ENCODE measurements at places on chromosomes 7 and 10.

GRCh38 chr7:106064771-106065574 lies 47.1 kb downstream of the SYPL1 start:
- DNase-seq = no peak

- DNase-seq = no peak
Observed at GRCh38 chr7:148819697-148820360, 64.3 kb downstream of the EZH2 start.

DNA sequence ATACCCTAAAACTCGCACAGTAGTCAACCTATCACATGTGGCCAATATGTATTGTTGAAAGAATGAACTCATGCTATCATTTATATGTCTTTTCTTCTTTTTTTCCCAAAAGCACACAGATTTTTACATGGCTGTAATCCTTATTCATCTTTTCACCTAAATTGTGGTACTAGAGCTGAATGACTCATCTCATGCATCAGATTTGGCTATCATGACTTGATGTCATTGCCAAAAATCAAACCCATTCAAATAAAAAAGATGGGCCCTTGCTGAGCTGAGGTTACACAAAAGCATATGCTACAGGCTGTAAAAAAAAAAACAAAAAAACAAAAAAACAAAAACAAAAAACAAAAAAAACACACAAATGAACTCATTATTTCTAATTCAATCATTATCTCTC lies 3.3 kb upstream of the LMOD2 start:
- DNase-seq = no peak

DNA sequence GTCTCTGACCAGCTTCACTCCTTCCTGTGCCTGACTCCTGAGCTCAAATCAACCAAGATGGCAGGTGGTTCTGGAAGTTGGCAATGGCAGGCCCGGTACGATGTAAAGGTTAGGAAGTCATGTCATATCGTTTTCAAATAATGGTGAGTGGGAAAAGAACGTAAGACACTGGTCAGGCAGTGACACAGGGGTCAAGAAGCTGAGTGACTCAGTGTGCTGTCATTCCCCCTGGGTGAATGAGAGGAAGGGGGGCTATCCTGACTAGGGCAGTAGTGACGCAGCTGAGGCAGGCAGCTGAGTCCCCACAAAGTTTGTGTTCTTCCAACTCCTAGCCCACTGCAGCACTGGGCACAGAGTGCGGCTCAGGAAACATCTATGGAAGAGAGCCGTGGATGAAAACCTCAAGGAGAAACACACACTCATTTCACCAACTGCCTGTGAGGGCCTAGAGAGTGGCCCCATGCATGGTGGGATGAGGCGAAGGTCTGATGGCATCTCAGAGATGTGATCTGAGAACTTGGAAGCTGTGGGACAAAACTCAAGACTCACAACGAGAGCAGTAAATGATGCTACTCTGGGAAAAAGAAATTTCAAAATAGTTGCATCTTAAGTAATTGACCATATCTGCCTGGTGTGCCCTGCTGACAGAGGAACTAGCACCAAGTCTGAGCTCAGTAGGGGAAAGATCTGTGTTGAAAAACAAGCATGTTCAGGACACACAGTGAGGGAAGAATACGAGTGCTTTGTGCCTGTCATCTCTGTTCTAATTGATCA lies 23.2 kb downstream of the CREB3L2 start:
- no peak for DNase-seq

- no peak for DNase-seq
Observed at GRCh38 chr10:43958964-43959363, 310.3 kb upstream of the ZNF32 start.

GRCh38 chr7:37251222-37251621 lies 197.4 kb downstream of the ELMO1 start:
- no peak for DNase-seq

- no peak for DNase-seq
Observed at GRCh38 chr7:117111535-117111934, 158.2 kb downstream of the ST7 start.

GRCh38 chr10:103852856-103853255 lies 2.5 kb downstream of the SH3PXD2A start:
- DNase-seq = no peak

GRCh38 chr10:117545141-117546019 lies 2.8 kb downstream of the EMX2 start:
- DNase-seq = no peak

- DNase-seq = no peak
Observed at GRCh38 chr10:113093188-113094113, 143.4 kb downstream of the TCF7L2 start.

DNA sequence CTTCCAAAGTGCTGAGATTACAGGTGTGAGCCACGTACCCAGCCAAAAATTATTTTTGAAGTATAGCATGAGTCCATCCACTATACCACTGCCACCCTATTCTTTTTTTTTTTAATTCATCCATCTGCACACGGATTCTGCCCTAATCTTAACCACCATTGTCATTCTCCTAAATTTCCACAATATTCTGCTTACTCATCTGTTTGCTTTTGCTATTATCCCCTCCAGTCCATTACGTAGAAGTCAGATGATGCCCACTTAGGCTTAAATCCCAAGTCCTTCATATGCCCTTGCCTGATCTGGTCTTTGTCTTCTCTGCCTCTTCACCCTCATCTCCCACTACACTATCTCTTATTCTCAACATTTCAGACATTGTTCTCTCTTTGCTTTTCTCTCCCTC lies 86.7 kb downstream of the MMRN2 start:
- DNase-seq = no peak

- no peak for DNase-seq
Observed at GRCh38 chr10:86950349-86950748, 7.1 kb downstream of the MMRN2 start.

DNA sequence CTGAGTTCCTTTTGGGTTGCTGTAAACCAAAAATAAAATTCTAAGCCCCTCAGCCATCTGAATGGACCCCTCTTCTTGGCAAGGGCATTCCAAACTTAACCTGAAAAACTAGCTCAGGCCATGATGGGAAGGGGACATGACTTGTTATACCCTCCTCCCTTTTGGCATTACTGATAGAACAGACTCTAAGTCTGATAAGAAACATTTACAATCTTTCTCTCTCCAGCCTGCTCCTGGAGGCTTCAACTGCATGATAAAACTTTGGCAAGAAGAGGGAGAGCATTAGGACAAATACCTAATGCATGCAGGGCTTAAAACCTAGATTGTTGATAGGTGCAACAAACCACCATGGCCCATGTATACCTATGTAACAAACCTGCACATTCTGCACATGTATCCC lies 40.9 kb upstream of the ATOH7 start:
- no peak for DNase-seq

- DNase-seq = no peak
Observed at GRCh38 chr7:36487756-36488336, 98.2 kb downstream of the ANLN start.

GRCh38 chr7:115135769-115136410 lies 214.0 kb downstream of the MDFIC start:
- DNase-seq = no peak

GRCh38 chr7:103094102-103094501 lies 19.2 kb downstream of the ARMC10 start:
- no peak for DNase-seq

DNA sequence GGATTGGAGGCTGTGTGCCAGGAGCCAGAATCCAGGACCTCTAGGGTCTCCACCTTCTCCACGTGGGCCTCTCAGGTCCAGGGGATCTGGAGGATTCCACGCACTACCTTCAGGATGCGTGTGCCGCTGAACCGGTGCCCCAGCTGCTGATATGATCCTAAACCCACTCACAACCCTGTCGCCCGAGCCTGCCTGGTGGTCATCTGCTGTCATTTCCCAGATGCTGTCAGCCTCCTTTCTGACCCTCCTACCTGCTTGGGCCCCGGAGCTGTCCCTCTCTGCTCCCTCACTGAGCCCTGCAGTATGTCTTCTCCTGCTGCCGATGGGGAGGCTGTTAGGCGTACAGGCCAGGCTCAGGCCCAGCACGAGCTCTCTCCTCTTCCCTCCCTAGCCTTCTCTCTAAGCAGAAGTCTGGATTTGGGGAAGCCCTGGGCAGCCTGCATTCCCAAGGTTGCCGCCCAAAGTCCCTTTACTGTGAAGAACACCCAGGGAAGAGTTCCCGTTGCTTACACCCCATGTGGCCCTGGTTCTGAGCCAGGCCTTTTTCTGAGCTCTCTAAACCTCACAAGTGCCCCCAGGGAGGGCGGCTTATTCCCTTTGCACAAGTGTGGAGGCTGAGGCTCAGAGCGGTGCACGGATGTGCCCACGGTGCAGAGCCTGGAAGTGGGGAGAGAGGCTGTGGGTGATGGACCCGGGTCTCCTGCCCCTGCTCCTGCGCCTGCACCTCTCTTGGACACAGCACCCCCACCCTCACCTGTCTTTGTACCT lies 30.8 kb upstream of the ZNF488 start:
- no peak for DNase-seq

- DNase-seq = no peak
Observed at GRCh38 chr10:11724938-11725776, 17.0 kb upstream of the ECHDC3 start.

DNA sequence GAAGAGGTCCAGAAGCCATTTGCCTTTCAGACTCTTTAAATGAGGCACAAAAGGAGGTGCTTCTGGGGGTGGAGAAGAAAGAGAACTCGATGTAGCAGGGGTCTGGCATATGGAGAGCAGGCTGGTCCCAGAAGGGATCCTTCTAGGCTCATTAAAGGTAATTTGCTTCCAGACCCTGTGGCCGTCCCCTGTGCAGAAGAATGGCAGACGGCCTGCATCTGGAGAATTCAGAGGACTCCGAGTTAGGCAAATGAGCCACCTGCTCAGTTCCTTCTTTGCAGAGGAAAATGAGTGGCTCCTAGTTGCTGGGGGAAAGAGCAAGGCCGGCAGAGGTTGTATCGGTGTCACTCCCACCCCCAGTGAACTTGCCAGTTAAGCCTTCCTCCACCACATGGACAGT lies 73.8 kb upstream of the FAM180A start:
- no peak for DNase-seq

DNA sequence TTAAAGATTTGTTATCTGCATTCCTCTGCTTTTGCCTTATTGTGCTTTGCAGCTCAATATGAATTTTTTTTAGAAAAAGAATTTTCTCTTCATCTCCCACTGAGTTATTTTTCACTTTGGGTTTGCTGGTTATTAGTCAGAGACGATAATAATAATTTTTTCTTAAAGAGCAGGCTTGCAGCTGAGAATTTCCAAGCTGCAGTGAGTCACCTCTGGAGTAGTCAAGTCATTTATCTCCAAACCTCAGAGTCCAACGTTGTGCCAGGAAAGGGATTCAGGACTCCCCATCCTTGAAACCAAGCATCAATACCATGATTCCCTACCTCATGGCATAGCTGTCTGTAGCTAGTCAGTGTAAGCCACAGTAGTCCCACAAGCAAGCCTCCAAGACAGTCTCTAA lies 15.2 kb upstream of the EGR2 start:
- no peak for DNase-seq

DNA sequence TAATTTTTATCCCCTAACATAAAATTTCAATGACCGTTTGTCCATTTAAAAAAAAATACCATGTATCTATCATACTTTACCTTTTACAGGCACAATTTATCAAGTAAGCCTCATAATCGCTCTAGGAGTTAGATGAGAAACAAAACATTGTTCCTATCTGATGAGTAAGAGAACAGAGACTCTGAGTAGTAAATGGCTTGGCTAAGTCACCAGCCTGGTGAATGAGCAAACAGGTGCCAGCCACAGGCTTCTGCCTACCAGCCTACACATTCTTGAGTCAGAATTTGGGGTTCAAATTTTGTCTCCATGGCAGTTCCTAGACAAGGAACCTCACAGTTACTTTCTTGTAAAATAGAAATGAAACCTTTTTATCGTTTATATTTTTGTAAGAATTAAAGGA lies 235.4 kb downstream of the HGF start:
- no peak for DNase-seq

GRCh38 chr7:73841689-73842066 lies 638 bp downstream of the METTL27 start:
- no peak for DNase-seq

- no peak for DNase-seq
Observed at GRCh38 chr10:91652364-91652763, 19.5 kb upstream of the PPP1R3C start.

DNA sequence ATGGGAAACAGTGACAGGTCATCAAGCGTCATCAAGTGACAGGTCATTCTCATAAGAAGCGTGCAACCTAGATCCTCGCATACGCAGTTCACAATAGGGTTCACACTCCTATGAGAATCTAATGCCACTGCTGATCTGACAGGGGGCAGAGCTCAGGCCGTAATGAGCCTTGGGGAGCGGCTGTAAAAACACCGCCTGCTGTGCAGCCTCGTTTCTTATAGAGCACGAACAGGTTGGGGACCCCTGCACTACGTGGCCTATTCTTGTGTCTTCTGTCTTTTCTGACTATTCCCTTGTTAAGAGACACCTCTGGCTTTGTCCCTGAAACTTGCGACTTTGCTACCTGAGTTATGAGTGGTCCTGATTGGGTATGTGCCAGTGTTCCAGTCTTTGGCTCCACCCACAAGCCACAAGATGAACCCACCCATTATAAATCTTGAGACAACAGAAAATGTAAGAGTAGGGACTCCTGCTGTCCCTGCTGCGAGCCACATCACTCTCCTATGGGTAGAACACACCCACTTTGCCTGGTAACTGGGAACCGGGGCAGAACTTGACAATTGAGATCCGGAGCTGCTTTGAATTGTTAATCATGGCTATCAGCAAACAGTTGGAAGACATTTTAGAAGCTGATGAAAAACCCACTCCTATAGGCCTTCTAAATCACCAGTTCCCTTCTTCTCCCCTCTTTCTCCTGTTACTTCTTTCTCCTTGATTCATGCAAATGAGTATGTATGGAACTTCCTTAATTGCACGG lies 55.8 kb upstream of the EXOC4 start:
- no peak for DNase-seq

DNA sequence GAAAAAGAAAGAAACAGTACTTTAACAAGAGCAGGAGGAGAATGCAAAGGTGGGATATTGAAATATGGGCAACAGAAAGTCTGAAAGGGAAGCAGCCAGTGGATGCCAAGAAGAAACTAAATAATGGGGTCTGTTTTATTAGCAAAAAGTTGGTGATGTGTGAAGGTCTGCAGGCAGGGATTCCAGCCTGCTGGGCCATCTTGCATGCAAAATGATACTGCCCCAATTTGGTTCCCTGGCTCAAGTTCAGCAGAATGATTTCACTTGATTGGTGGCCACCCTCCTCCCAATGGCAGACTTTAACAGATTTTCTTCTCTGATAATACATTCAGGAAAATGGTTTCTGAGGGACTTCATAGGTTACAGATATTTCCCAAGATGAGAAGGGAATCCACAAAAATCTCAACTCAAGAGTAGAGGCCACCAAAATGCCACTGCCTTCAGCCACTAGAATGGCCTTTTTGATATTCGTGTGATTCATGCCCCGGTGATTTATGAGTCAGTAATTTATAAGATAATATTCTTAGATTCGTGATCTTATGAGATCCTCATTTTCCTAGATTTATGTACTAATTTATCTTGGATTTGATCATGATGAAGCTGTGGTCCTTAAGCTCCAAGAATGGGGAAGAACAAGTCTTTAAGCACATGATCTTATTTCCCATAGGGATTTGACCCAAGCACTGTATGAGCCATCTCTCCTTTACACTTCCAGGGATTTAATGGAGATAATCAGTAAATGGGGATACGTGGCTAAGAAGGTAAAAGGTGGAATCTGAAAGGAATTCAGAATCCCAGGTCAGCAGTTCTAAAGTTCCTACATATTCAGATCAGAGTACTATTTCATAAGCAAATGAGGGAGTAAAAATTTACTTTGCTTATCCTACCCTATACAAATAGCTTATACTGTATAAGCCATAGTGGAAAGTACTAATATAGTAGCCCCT lies 32.3 kb upstream of the ADD3 start:
- no peak for DNase-seq
